Hepatocyte (in vitro differentiated cells): ENCODE measurements at places on chromosomes 6 and 20.

DNA sequence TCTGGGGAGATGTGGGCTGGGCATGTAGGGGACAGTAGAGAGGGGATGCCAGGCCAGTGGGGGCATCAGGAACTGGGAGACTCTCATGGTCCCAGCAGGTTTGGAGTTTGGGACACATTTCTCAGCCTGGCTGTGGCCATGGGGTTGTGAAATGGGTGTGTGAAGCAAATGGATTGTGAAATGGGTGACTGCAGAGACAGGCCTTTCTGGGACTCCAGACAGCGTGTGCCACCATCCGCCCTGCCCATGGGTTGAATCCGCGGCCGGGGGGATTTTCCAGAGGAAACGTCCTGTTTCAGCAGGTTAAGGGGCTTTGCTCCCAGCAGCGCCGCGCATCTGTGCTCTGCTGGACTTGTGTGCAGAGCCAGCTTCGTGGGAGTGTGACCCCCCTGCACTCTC lies 3.7 kb upstream of the PMEPA1 start:
- DNase-seq: no peak

DNA sequence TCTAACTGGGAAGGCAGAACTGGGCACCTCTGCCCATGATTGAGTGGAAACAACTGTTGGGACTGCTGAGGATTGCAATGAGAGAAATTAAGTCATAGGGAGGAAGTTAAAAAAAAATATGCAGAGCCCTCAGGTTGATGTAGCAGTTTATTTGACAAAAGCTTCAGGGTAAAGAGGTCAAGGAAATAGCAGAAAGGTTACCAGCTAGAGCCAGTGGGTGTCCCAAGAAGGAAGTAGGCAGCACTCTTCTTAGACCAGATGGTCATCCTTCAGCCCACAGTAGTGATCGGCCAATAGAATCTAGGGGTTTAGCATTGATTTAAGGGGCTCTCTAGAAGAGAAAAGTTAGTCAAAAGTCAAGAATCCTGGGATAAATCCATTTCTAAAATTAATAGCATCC lies 21.7 kb upstream of the WFDC10A start:
- no peak for DNase-seq

- no peak for DNase-seq
Measured at GRCh38 chr6:111673937-111674336, 68.3 kb upstream of the TRAF3IP2 start.

GRCh38 chr20:47708953-47709833 lies 76.1 kb downstream of the SULF2 start:
- no peak for DNase-seq

DNA sequence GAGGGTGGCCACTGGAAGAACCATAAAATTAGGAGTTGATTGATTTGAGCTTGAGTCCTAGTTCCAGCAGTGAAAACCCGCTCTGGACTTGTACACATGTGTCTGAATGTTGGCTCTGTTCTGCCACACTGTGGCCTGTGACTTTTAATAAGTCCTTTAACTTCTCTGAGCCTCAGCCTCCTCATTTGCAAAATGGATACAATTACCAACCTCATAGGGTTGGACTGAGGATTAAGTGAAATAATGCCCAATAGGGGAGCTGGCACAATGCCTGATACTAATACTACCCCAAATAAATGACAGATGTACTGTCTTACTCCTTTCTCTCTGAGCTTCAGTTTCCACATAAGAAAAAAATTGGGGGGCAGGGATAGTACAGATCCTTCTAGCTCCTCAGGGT lies 92.6 kb upstream of the RIPOR2 start:
- no peak for DNase-seq

GRCh38 chr6:142459271-142459670 lies 157.5 kb downstream of the ADGRG6 start:
- no peak for DNase-seq

DNA sequence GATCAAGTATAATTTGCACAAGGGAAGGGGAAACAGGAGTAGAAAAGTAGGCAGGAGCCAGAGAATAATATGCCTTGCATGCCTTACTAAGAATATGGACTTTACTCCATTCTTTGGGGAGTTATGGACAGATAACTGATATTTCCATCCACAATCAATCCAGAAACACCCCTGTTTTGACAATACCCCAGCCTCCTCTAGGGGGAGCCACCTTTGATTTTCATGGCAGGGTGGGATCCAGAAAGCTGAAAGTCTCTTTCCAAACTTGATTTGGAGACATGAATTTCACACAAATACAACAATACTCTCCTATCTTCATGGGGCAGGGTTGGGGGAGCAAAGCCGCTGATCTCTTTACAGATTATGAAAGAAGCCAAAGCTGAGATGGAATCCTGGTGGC lies 404.1 kb downstream of the FOXA2 start:
- DNase-seq: no peak

DNA sequence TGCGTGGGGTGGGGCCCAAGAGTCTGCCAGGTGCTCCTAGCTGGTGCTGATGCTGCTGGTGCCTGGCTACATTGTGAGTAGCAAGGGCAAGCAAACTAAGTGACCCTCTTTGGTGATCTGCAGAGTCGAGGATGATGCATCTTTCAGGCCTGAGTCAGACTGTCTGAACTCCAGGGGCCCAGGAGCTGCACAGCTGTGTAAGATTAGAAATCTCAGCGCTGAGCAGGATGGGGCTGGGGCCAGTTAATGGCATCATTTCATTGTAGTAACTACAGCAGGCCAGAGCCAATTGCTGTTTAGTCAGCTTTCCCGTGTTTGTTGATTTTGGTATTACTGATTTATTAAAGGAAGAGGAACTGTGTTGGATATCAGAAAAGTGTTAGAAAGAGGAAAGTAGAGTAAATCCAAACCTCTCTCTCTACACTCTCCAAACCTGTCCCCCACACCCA lies 365.2 kb downstream of the PAX1 start:
- peak; percentile 63 for DNase-seq

GRCh38 chr20:33399924-33400323 lies 1.4 kb downstream of the CDK5RAP1 start:
- no peak for DNase-seq

- peak; percentile 63 for DNase-seq
Measured at GRCh38 chr6:52590152-52590891, 13.5 kb upstream of the TRAM2 start.

DNA sequence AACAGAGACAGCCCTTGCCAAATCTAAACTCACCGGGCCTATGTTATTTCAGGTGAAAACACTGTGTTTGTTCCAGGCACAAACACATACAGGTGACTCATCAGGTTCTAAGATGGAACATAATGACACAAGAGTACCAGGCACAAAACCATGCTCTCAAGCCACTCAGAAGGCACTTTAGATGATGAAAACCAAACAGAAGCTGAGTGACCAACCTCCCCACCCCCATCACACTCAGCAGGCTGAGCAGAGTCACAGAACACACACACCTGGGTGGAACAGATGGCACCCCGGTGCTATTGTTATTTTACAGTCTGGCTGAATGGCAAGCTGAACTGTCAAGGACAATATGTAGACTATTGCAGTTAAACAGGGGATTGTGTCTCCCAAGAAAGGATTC lies 20.6 kb upstream of the NKX2-2 start:
- DNase-seq: no peak

DNA sequence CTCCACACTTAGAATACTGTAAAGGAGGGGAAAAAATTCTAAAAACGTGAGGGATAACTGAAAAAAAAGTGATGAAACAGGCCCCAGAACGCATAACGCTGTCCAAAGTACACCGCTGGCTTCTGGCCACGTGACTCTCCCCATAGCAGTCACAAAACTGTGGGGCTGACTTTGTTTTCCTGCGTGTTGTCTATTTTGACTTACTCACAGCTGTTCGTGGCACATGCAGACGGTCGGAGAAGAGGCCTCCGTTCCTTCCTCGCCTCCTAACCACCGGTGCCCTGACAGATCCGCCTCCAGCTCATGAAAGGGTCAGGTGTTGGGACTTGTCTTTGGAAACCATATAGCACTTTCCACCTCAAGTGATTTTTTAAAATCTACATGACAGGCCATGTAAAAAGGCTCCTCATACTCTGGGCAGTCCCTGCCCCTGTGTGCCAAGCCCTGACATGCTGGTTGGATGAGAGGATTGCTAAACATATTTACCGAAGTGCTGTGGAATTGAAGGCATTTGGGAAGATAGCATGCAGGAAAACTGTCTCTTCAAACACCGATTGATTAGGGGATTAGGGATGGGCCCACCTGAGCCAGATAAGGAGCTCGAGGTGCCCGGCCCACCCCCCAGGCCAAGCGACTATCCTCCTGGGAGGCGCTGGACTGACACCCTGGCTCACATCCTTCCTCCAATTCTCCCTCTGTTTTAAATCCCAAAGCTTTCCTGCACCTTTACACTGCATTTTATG lies 54.8 kb downstream of the DACT2 start:
- peak; percentile 74 for DNase-seq

DNA sequence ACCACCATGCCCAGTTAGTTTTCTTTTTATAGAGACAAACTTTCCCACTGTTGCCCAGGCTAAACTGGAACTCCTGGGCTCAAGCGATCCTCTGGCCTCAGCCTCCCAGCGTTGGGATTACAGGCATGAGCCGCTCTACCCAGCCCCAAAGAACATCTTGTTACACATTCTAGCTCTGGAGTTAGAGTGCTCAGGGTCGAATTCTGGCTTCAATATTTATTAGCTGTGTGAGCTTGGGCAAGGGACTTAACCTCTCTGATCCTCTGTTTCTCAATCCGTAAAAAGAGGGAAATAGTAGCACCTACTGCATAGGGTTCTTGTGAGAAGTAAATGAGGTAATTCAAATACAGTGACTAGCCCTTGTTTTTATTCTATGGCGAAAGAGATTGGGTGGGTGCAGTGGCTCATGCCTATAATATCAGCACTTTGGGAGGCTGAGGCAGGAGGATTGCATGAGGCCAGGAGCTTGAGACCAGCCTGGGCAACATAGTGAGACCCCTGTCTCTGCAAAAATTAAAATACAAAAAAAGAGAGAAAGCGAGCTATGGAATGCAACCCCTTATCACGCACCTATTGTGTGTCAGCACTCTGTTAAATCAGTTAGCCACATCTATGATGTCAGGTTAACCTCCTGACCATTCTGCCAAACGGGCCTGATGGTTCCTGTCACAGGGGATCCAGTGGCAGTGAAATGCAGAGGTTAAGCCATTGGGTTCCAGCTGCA lies 19.7 kb downstream of the BCAS4 start:
- DNase-seq: no peak

DNA sequence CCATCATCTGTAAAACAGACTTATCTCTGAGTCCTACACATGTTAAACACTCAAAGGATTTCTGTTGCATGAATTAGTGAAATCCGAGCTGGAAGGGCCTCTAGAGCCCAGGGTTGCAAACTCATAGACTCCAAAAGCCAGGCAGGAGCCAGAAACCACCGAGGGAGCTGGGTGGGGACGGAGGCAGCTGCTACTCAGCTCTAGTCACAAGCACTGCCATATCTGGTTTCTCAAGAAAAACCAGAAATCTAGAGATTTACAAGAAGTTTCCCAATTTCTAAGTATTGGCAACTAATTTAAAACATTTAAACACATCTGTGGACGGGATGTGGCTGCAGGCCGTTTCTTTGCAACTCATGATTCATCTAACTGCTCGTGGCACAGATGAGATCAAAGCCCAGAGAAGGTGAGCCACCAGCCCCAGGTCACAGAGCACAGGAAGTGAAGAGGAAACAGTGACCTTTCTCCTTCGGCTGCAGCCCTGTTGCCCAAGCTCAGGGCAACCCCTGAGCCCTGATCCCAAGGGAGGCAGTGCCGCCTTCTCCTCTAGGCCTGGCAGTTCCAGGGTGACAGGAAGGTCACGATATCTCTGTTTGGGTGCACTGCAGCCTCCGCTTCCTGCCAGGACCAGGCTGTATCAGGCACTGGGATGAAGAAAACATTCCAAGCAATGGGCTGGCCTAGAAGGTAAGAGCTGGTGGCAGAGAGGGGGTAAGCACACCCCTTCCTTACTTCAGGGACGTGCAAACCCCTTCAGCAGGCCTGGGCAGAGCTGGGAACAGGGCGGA lies 26.4 kb upstream of the PTGIS start:
- peak; percentile 70 for DNase-seq

- no peak for DNase-seq
Measured at GRCh38 chr6:149347067-149347466, 29.6 kb downstream of the TAB2 start.

- peak; percentile 45 for DNase-seq
Measured at GRCh38 chr6:37630281-37630799, 67.3 kb downstream of the MDGA1 start.

GRCh38 chr6:96213784-96214183 lies 198.0 kb downstream of the FUT9 start:
- no peak for DNase-seq

GRCh38 chr6:121526282-121526681 lies 90.8 kb downstream of the GJA1 start:
- no peak for DNase-seq

DNA sequence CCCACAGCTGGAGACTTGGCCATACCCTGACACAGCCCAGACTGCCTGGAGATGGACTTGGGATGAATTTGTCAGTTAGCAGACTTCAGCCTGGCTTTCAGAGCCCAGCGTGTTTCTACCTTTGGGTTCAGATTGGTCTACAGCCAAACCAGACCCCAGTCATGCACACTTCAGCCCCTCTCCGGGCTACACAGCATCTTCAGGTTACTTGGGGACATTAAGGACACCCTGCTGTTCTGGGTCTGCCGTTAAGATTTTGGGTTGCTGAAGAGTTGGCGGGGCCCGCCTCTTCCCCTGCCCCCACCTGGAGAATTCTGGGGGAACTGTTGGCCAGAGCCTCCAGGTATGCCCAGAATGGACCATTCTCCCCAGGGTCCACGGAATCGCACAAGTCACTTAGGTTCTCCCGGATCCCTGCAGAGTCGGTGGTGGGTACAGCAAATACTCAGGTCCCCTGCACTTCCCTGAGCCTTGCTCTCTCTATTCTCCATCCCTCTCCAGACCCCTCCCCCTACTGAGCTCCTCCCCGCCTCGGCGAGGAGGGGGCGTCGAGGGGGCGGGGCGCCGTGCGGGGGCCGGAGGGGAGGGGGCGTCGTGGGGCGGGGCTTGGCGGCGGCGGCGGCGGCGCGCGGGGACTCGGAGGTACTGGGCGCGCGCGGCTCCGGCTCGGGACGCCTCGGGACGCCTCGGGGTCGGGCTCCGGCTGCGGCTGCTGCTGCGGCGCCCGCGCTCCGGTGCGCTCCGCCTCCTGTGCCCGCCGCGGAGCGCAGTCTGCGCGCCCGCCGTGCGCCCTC lies at the start of gene PTK7:
TSS of gene PTK7 (plus strand) at position 645 of the 794 bp plus-strand sequence. CDS start 175 bp downstream, outside the sequence.
- peak; percentile 89 for DNase-seq

GRCh38 chr20:10536531-10536930 lies 101.4 kb downstream of the SLX4IP start:
- peak; percentile 64 for DNase-seq
